ENCODE measurements at places on chromosomes 7 and 10.

DNA sequence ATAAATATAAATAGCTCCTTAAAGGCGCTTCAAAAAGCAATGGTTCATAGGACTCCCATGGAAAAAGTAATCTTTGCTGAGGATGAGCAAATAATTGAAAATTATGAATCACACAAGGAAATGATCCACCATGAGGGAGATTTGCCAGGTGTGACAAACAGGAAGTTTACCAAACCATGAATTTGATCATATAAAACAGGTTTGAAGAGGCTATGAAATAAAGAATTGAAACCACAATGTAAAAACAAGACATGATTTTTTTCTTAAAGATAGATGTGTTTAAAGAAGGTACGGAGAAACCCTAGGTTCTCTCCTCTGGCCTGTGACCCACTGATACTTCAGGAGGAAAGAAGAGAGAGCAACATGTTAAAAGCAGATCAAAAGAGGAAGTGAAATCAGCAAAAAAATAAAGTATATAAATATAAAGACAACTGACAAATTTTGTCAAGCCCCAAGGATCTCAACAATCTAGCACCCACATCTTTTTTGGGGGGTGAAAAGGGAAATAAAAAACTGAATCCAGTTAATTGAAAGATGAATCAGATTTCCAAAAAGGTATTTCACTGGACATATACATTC is 111.3 kb upstream of the ASAH2 start:
- no peak for DNase-seq

DNA sequence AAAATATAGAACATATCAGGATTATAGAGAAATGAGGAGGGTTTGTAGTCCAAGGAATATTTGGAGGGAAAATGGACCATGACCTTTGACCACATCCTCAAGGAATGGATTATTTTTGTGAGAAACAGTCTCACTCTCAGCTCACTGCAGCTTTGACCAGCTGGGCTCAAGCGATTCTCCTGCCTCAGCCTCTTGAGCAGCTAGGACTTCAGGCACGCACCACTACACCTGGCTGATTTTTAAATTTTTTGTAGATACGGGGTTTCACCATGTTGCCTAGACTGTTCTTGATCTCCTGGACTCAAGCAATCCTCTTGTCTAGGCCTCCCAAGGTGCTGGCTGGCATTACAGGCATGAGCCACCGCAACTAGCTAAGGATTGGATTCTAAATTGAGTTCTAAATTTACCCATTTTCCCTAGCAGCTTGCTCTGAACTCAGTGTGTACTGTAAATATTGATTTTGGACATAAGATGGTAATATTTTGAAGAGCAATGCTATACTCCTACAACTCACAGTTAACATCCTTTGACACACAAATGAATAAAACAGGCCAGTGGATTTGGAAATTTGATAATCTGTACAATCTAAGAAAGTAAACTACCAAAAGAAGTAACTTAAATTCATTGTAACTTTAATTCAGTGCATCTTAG is 73.8 kb downstream of the TET1 start:
- DNase-seq, result no peak

GRCh38 chr7:139762886-139763285 is 14.9 kb downstream of the HIPK2 start:
- no peak for DNase-seq

DNA sequence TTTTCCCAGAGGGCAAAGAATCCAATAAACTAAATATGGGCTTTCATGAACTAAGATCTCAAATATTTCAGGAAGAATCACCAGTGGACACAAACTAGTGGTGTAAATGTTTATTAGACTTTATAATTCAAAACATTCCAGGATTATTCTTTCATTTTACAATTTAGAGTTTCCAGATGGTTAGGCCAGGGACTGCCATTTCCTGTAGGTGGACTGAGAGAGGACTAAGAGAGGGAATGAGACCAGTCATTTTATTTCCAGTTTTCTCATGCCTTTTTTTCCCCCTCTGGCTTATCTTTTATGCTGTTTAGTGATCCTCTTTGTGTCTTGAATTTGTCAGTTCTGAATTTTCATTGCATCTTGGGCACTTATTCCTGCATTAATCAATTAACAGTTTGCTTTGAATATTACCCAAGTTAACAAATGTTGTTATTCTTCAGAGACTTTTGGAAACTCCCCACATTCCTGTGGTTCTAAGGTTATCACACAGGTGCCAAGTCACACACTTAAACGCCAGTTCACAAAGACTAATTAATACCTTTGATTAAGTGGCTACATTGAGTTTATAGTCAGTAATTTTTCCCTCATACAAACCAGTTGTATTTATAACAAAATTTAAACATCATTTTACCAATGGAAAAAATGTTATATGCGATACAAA is 12.3 kb downstream of the CISD1 start:
- DNase-seq, result no peak

- DNase-seq, result no peak
Measured at GRCh38 chr10:124287071-124287685, 131.5 kb downstream of the OAT start.

- DNase-seq, result no peak
Measured at GRCh38 chr7:48992816-48993215, 68.5 kb downstream of the CDC14C start.

GRCh38 chr7:95476904-95477594 is 8.7 kb upstream of the ASB4 start:
- no peak for DNase-seq

GRCh38 chr7:54780490-54780889 is 21.5 kb upstream of the SEC61G start:
- no peak for DNase-seq

DNA sequence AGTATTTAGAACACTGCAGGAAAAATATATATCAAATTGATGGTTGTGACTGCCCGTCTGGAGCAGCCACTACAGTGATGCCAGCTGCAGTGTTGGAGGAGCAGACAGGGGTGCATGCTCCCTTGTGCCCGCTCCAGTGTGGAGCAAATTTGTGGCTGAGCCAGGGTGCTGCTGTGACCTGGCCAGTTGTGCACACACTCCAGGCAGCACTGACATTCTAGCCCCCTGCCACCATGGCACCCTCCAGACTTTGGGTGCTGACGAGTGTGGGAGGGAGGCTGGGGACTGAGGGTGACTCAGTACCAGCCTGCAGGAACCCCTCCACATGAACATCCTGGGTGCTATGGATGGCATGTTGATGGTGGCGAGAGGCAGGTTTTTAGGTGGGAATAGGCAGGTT is 160.0 kb upstream of the PCDH15 start:
- no peak for DNase-seq

GRCh38 chr7:74013539-74014272 is 14.3 kb upstream of the ELN start:
- DNase-seq, result no peak

- DNase-seq, result no peak
Measured at GRCh38 chr7:138001529-138002095, at the start of gene CREB3L2. CREB3L2 (minus strand) TSS chr7:138002086; CDS start chr7:138001705, 381 bp downstream.

- DNase-seq, result peak; percentile 41
Measured at GRCh38 chr10:118241229-118242137, 100.6 kb downstream of the FAM204A start.

DNA sequence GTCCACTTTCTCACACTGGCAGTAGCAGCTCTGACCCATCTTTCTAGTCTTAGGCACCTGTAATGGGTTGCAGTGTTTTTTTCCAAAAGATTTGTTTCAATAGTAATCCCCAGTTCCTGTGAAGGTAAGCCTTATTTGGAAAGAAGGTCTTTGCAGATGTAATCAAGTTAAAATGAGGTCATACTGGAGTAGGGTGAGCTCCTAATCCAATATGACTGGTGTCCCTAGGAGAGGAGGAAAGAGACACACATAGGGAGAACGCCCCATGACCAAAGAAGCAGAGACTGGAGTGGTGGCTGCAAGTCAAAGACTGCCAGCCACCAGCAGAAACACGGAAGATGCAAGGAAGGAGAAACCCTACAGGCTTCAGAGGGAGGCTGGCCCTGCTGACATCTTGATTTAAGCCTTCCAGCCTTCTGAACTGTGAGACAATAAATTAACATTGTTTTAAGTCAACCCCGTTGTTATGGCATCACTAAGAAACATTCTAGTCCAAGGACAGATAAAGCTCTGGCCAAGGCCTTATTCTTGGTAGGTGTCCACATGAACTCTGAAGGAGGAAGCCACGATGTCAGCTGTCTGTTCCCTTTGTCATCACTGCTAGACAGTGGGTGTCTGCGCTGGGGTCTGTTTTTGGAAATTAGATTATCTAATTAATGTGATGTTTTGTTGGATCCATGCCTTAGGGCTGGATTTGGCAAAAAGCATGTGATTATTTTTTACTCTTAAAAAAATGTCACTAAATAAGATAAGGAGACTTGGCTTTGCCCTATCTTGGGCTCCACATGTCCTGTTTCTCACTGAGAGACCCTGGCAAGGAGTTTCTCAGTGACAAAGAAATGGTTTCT is 214.9 kb downstream of the KCNMA1 start:
- DNase-seq, result no peak

DNA sequence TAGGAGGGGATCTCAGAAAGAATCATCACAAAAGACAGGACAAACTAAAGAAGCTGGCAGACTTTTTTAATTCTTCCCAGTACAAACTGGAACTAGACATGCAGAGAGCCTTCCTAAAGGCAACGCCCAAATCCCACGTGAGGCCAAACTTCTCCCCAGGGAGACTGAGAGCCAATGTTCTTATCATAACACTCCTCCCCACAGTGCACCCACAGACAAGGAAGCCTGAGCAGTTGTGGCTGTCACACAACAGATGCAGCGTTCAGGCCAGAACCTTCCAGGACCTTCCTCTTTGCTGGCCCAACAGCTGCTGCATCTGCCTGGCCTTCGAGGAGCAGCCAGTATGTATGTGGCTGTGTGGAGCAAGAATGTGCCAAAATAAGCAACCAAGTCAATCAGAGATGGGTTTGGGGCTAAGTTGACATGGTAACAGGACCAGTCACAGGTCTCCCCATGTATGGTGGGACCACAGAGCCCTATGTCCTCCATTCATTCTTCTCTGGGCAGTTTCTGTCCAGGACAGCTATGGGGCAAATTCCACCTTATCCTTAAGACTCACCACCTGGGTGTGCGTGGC is 34.9 kb downstream of the SRPK2 start:
- DNase-seq, result no peak

- no peak for DNase-seq
Measured at GRCh38 chr7:104964626-104965236, 49.3 kb upstream of the KMT2E start.

DNA sequence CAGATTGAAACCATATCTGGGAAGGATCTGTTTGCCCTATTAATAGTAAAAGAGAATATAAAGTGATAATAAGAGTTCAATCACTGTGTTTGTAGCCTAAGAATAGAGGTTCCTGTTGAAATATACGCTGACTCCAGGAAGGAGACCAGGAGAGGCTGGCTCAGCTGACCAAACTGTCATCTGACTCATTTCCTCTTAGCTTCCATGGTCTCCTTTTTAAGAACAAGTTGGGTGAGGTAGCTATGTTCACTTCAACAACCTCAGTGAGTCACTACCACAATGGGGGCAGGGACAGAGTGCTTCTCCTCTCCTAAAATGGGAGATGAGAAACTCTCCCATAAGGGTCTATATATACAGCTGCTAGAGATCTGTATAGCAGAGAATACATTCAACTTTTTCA is 543.3 kb downstream of the CALN1 start:
- DNase-seq, result no peak

- DNase-seq, result no peak
Measured at GRCh38 chr10:13651969-13652720, 65.4 kb downstream of the PRPF18 start.

DNA sequence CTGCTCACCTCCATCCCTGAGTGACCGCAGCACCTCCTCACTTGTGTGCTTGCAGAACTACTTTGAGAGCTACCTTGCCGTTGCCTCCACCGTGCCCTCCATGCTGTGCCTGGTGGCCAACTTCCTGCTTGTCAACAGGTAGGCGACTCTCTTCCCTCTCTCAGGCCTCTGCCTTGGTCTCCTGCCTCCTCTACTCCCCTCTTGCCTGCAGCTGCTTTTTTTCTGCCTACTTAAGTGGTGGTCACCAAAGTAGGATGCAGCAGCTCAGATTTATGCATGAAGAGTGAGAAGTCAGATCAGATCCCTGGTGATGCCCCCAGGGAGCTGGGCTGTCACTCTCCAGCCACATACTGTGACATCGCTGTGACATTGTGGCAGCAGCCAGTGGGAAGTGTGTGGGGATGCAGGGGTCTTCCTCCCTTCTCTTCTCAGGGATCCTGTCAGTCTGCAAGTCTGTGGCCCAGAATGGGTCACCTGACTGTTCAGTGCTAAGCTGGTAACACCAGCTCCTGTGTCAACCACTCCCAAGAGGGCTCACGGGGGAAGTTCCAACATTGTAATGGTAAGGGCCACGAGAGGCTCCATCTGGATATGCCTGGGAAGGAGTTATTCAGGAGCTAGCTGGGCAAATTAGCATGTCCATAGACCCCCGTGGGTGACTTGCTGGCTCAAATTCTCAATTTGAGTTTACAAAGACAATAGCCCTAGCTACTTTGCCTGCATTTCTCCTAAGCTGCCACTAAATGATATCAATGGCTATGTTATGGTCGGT is 25.3 kb downstream of the SLC29A3 start:
- DNase-seq, result no peak

DNA sequence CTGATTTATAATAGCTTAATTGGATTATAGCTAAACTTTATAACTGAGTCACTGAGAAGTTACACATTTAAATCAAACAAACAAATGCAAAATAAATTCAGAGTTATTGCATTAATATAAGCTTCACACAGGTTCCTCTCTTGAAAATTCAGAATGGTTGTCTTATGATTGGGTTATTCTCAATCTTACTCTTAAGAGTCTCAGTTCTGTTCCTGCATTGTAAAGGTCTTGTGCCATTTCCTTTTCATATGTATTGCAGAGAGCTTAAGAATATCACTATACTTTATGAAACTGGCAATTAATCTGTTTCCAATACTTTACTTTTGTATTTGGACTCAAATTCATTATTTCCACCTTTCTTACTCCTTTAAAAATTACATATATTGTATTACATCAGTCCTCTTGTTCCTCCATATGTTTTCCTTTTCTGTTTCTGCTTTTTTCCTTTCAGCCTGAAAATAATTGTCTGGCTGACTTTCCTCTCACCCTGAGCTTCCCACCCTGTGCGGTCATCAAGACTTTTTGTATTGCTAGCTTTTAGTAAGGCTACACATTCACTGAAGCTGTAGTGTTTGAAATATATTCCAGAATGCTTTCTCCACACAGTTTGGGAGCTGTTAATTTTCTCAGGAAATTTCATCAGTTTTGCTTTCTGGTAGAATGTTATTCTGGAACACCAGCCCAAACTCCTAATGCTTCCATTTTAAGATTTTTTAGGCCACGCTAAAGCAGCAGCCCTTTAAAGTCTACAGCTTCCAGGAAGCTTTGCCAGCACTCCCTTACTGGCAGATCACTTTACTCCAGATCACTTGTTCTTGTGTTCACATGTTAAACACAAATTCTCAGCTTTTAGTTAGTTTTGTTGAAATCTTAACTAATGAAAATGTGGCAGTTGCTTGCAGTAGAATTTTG is 139.4 kb downstream of the KCND2 start:
- DNase-seq, result no peak

- no peak for DNase-seq
Measured at GRCh38 chr7:158950914-158951635, 94.7 kb downstream of the DYNC2I1 start.
